ENCODE measurements at places on chromosomes 7 and 10.

DNA sequence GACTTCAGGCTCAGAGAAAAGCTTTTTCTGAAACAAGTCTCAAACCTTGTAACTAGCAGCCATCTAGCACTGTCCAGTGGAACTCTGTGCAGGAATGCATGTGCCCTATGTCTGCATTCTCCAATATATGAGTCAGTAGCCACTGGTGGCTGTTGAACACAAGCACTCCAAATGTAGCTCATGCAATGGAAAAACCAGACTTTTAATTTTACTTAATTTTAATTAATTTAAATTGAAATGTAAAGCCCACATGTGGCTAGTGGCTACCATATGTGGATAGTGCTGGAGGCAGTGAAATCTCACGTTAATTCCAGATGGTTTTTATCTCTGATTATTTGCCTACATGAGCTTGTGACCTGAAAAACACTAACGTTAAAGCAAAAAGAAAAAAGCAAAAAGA, 225.1 kb downstream of the GATA3 start:
- no peak for DNase-seq

DNA sequence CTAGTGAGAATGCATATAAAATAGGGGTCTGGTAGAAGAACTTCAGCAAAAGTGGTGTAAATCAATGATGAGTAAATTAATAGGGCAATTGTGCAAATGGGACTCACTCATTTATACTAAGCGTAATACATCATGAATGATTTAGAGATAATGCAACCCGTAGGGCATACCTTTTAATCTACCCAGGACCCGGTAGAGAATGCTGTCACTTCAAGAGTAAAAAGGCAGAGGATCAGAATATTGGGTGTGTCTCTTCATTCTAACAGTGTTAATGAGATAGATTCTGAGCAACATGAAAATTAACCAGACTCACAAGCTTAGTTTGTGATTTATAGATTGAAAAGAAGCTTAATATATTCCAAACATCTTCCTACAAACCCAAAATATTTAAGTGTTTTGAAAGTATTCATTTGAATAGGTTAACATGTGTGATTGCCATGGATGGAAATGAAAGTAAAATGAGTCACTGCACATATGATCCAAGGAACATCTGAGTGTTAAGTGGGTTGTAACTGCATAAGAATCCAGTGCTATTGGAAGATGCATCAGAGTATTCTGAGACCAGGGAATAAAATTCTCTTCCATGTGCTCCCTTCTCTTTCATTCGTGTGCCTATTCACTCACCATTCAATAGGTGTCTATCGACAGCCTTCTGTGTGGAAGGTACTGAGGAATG, 690.6 kb downstream of the AUTS2 start:
- no peak for DNase-seq

GRCh38 chr10:24706479-24707118, 17.1 kb downstream of the ARHGAP21 start:
- DNase-seq: peak; percentile 65

- DNase-seq: no peak
These were observed 11.0 kb downstream of the TBATA start for GRCh38 chr10:70773965-70774809.

DNA sequence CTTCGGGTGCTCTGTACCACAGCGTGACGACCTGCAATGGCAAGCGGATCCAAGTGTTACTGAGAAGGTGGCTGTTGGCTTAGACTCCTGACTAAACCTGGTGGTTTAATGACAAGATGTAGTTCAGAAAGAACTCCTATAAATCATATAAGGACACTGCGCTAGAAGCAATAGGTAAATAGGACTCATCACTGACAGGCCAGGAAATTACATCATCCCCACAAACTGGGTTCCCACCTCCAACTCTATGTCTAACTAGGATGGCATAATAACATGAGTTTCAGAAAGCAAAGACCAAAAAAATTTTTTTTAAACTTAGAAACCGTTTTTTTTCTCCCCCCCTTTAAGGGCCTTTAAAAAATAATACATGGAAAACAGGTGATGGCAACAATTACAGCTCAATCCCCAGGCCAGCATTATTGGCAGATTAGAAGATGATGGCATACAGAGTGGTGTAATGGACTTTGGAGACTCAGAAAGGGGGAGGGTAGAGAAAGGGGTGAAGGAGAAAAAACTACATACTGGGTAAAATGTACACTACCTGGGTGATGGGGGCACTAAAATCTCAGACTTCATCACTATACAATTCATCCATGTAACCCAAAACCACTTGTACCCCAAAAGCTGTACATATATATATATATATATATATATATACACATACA, 81.4 kb upstream of the FAM133B start:
- no peak for DNase-seq

DNA sequence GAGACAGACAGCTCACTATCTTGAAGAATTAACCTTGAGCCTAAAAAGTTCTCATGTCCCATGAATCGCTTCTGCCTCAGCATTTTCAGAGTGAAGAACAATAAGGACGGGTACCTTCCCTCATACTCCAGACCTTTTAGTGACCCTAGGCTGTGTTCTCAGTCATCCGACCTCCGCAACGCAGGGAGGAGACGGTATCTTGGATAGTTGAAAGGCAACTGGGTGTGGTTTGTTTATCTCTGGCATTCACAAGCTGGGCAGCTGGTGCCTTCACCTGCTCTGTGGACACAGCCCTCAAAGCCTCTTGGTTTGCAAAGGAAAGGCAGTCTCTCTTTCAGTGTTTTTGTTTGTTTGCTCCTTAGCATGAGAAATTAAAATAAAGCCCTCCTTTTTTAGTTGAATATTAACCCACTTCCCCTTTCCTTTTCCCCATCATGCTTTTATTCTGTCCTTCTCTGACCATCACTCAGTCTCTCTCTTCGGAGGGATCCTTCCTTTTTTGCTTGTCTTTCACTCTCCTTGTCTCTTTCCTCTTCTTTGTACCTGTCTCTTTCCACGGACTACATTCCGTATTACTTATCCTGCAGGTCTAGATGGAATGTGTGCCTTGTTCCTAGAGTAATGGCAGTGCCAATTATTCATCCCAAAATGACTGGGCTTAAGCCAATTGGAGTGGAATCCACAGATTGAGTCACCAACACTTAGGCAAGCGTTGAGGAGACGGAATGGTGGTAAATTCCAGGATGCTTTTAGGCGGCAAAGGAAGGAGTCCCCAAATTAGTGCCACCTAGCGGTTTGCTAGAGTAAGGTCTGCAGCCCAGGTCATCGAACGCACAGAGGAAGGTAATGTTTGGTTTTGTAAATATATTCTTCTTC, 45.8 kb downstream of the PRR15 start:
- no peak for DNase-seq

- DNase-seq: no peak
These were observed 62.0 kb downstream of the MYOF start for GRCh38 chr10:93420091-93420490.

DNA sequence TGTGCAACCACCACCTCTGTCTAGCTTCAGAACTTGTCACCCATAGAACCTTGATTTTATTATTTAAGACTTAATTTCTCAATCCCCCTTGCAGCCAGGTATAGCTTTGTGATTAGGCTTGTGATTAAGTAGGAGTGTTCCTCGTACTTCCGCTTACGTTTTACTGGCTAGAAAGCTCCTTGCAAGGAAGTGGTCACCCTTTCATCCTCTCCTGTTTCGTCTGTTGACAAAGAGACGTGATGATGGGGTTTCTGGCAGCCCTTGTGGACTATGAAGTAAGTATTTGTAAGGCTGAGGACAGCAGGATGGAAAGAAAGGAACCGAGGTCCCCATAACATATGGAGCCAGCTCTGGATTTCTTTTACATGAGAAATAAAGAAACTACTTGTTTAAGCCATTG, 86.5 kb upstream of the KDM7A start:
- DNase-seq: no peak

DNA sequence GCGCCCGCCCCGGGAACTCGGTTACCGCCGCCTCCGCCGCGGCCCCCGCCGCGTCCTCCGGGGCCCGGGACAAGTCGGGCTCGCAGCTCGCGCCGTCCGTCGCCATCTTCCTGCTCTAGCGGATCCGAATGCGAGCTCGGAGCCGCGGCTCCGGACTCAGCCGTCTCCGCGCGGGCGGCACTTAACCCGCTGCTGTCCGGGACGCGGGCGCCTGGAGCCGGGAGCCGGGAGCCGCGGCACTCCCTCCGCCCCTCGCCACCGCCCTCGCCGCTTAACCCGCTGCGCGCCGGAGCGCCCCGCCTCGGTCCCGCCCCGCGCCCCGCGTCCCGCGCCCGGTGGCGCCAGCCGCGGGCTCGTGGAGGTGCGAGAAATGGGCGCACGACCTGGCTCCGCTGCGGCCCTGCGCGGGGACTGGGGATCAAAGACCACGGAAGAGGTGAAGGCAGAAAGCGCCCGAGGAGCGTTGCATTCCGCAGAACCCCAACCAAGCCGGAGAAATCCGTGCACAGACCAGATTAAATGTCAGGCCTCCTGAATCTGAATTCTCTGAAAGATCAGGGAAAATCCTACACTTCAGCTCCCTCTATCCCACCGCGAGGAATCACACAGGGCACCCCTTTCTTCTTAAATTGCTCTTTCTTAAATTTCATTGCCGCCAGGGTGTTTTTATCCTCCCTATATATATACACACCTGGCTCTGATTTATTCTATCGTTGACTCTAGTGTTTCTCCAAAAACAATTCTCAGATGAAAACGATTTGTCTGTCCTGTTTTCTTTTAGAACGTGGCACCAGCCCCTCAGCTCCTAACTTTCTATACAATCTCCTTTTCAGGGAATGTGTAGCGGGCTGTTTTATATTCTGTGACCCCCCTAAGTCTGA, at the start of gene CTTNBP2:
Gene CTTNBP2, minus strand, starts transcription at position 132 of the 881 bp plus-strand sequence. Its CDS starts 26 bp downstream, at position 106.
- peak; percentile 19 for DNase-seq

DNA sequence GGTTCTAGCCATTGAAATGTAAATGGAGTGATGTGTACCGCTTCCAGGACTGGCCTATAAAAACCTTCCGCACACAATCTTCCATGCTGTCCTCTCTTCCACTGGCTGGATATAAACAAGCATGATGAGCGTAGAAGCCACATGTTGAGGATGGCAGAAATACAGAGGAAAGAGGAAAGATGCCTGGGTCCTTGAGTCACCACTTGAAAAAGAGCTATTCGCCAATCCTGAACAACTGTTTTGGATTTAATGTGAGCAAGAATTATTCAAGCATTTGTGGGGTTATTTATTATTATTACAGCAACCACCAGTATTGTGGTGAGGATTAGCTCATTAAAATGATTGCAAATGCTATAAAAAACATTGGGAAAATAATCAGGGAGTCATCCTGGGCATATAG, 45.8 kb upstream of the PLXNA4 start:
- DNase-seq: no peak

DNA sequence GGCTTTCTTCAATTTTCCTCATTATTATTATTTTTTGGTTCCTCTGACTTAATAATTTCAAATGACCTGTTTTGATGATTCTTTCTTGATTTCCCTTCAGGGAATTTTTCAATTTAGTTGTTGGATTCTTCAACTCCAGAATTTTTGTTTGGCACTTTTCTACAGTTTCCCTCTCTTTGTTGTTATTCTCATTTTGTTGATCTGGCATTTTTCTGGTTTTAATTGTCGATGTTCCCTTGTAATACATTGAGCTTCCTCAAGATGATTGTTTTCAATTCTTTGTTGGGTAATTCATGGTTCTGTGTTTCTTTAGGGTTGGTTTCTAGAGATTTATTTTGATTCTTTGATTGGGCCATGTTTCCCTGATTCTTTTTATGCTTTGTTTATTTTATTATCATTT, 67.8 kb upstream of the DNAJC1 start:
- no peak for DNase-seq

GRCh38 chr10:103246324-103246723, 637 bp downstream of the RPEL1 start:
- DNase-seq: no peak

- no peak for DNase-seq
These were observed 951 bp downstream of the AS3MT start for GRCh38 chr10:102870221-102870620.

DNA sequence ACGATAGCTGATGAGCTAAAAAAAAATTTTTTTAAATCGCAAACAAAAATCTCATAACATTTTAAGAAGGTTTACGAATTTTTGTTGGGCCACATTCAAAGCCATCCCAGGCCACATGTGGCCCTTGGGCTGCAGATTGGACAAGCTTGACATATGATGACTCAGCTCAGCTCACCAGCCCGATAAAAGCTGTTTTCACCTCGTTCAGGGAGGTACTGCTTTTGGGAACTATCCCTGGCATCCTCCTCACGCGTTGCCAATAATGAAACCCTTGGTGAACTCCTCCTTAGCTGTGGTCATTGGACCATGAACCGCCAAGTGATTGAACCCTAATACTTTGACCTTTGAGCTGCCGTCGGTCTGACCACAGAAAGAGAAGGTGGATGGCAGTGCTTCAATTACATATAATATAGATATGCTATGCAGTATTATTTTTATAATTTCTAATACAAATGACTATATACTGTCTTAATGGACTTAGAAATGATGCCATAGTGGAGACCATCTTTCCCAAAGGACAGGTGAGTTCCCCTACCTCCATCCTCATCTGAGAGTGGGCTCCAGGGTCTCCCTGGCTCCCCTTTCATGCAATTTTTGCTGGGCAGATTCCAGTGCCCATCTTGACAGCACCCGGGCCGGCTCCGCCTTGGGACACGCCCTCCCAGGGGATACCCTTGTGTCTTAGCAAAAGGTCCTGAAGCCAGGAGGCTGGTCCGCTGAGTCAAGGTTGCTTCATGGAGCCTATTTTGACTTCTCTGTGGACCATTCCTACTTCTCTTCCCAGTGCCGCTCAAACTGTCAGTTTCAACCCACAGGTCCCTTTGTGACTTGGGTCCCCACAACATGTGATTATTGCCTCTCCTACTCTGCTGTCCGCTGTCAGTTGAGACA, 707.2 kb downstream of the PARD3 start:
- no peak for DNase-seq

DNA sequence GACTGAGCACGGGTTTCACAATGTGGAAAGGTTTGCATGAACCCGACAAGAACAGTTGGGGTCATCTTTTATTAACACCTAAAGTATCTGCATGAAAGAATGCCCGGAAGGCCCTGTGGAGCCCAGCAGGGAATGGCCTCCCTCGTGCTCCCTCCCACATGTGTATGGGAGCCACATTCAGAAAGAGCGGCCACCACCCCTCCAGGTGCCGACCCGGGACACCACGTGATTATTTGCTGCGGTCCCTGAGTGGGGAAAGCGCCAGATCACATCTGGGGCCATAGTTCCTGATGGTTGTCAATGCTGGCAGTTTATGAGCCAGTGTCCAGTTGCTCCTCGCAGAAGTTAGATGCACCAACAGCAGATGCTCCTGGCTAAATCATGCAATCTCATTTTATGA, 571.4 kb downstream of the TCERG1L start:
- no peak for DNase-seq

DNA sequence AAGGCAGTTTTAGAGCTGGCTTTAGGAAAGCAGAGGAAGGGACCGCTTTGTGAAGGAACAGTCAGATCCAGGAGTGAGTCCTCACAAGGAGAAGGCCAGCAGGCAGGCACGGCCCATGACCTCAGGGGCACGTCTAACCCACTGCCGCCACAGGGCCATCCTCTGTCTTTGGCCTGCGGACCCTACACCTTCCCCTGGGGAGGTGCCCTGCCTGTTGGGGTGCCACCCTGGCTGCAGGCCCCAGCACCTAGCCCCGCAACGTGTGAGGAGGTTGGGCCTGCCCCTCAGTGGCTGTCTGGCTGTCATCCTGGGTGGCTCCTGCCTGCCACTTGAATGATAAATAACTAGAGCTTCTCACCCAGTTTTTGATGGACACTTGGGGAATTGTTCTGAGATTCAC, 31.0 kb upstream of the TRIM8 start:
- DNase-seq: no peak

All from amniotic stem cell (primary cell).